ENCODE measurements at places on chromosomes 3 and 15.
A peak's percentile ranks its signal among the peaks of the same experiment; 100 is the strongest.

- DNase-seq, result peak; percentile 86
Observed at GRCh38 chr3:122794779-122795673, at the start of gene SLC49A4. TSS of gene SLC49A4 (plus strand) at chr3:122795069. CDS start at chr3:122795193, 124 bp downstream.

DNA sequence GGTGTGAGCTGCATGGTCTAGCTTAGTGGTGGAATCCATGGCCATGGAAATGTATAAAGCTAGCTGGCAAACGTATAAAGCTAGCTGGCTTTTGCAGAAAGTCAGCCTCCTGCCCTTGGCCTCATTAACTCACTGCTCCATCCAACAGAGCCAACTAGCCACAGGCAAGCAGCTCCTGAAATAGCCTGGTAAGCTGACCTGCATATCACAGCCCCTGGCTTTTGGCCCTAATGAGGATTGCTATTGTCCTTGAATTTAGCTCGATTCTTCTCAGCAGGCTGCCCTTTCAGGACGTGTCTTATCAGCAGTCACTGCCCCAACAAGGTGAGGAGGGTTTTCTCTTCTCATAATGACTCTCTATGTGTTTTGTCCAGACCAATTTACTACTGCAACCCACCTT is 446.8 kb downstream of the WDR72 start:
- no peak for DNase-seq

- DNase-seq, result no peak
Observed at GRCh38 chr15:72183781-72184164, 13.8 kb downstream of the GRAMD2A start.

DNA sequence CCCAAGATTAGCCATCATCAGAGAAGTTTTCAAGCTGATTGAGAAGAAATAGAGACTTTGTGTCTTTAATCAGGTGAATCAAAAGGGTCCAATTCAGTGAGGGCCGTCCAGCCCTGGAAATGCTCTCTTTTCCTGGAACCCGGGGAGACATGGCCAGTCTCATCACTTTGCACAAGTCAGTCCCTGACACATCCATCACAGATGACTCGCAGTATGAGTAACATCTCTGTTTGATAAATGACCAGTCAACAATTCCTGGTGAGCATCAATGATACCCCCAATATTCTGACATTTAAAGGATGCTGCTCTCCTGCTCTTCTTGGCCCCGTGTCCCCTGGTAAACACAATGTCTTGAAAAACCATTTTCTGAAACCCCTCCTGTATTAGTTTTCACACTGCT is 26.7 kb downstream of the C3orf20 start:
- no peak for DNase-seq

GRCh38 chr3:42683875-42684598 is 1.3 kb upstream of the KLHL40 start:
- DNase-seq, result no peak

- DNase-seq, result no peak
Observed at GRCh38 chr3:123394391-123395020, 54.4 kb downstream of the ADCY5 start.

DNA sequence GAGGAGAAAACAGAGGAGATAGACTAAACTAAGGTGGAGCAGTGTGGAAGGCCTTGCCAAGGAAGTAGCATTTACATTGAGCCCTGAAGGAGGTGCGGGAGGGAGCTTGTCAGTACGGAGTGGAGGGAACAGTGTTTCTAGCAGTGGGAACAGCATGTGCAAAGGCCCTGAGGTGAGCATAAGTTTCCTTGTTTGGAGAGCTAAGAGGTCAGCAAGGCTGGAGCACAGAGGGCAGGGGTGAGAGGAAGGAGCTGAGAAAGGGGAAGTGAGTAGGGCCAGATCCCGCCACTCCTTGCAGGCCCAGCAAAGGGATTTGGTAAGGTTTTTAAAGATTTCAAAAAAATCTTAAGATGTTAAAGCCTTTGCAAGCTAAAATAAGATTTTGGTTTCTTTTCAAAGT is 70.1 kb downstream of the HMCES start:
- no peak for DNase-seq

DNA sequence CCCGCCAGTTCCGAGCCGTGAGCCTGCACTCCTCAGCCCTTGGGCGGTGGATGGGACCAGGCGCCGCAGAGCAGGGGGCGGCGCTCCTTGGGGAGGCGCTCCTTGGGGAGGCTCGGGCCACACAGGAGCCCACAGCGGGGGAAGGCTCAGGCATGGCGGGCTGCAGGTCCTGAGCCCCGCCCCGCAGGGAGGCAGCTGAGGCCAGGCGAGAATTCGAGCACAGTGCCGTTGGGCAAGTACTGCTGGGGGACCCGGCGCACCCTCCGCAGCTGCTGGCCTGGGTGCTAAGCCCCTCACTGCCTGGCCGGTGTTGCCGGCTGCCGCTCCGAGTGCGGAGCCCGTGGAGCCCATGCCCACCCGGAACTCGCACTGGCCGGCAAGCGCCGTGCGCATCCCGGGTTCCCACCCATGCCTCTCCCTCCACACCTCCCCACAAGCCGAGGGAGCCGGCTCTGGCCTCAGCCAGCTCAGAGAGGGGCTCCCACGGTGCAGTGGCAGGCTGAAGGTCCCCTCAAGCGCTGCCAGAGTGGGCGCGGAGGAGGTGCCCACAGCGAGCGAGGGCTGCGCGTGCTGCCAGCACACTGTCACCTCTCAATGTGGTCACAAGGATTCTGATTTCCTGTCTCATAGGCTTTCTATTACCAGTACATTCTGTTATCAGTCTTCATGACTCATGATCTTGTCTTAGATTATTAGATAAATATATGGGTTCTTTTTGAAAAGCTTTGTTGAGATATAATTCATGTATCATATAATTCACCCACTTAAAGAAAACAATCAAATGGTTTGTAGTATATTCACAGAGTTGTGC is 44.0 kb upstream of the LRIG1 start:
- DNase-seq, result no peak

DNA sequence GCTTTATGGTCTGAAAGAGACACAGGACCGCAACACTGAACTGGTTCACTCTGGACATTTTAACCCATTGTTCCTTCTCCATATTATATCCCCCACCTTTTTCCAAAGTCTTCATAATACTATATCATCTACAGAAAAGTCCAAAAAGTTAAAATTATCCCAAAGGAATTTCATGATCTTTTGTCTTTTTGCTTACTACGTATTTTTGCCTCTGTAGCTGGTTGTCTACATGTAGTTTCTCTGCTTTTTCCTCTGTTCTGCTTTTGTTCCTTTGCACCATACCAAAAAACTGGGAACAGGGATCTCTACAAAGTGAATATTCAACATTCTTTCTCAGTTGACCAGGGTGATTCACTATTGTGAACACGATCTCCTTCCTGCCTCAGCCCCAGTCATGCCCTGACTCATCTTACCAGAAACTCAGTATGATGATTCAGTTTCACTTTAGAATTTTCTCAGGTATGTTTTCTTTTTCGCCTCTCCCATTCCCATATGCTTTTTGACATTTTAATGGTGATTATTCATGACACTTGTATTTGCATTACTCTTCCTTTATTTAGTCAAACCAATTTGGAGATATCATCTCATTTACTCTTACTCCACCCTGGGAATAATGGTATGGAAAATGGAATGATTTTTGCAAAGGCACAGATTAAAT is 14.5 kb downstream of the EMC4 start:
- no peak for DNase-seq

GRCh38 chr15:31263751-31264558 is 62.7 kb upstream of the KLF13 start:
- DNase-seq, result peak; percentile 79

GRCh38 chr3:195196266-195196665 is 74.7 kb downstream of the XXYLT1 start:
- no peak for DNase-seq

DNA sequence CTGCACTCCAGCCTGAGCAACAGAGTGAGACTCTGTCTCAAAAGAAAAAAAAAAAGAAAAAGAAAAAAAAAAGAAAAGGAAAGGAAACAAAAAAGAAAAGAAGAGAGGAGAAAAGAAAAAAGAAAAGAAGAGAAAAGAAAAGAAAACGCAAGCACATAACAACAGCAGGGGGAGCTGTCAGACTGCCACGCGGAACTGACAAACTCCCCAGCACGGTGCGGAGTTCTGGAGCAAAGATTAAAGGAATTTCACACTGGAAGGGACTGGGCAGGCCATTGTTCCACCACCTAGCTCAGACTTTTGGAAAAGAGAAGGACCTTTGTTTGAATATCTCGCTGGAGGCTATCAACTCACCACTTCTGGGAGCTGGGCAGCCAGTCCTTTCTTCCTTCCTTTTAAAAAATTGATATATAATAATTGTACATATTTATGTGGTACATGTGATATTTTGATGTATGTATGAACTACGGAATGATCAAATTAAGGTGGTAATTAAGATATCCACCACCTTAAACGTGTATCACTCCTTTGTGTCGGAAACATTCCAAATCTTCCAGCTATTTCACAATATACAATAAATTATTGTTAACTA is 40.5 kb downstream of the DPPA2 start:
- DNase-seq, result no peak

- no peak for DNase-seq
Observed at GRCh38 chr3:157067114-157067513, 92.8 kb downstream of the CCNL1 start.

DNA sequence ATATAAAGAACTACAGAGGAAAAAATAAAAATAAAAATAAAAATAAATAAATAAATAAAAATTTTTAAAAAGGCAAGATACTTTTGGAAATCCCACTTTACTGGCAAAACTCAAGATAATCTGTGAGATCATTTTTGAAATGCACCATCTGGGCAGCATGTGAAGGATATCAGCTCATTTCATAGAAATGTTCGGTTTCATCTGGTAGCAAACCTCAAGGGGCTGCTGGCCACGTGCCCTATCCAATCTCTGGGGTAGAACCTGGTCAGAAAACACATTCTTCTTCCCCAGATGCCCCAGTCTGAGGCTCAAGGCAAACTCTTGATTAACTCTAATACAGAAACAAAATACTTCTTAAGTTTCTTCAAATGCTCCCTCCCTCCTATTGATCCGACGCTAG is 166.0 kb downstream of the FMN1 start:
- DNase-seq, result no peak

DNA sequence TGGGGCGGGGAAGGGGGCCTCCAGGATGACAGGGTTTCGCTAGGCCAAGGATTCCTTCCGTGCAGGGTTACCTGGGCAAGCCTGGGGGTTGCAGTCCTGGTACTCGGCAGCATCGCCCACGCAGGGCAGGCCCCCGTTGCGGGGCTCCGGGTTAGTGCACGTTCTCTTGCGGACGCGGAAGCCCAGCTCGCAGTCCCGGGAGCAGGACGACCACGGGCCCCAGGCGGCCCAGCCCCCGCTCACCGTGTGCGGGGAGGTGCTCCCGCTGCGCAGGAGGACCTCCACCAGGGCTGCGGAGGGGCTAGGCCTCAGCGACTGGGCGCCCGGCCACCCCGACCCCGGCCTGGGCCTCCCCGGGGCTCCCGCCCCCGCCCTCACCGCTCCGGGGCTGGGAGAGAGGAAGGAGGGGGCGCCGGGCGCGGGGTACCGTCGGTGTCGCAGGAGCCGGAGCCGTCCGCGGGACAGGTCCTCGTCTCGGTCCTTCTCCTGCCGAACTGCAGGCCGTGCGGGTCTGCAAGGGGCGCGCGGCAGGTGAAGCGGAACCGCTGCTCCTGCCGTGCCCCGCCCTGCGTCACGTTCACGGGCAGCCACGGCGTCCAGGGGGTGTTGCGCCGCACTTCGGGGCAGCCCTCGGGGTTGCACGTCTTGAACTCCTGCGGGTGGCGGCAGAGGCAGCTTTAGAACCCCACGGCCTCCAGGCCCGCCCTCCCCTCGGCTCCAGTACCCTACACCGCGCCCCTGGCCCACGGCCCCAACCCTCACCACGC is 114.6 kb downstream of the SEMA5B start:
- no peak for DNase-seq

Data from activated B cell treated with CpG ODN at 0.5 μM for 24 hours (primary cell).